ENCODE measurements at places on chromosomes 2 and 18.

DNA sequence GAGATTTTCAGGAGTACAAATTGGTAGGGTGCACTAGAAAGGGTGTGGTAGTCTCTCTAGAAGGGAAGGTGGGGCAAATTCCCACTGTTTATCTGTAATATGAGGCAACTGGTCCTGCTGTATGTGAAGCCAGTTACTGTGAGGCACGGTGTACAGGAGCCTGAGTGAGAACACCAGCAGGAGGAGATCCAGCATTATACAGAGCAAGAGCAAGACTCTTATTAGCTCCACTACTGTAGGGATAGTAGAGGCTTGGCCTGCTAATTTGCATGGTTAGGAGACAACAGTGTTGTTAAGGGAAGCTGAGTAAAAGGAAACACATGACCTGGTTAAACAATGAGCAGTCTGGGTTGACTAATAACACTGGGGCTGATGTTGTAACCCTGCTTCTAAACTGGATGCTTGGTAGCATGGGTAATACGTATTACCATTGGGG is 76.3 kb upstream of the WDSUB1 start:
- DNase-seq: no peak

- DNase-seq: no peak
Observed at GRCh38 chr18:906416-907114, 1.9 kb downstream of the ADCYAP1 start.

DNA sequence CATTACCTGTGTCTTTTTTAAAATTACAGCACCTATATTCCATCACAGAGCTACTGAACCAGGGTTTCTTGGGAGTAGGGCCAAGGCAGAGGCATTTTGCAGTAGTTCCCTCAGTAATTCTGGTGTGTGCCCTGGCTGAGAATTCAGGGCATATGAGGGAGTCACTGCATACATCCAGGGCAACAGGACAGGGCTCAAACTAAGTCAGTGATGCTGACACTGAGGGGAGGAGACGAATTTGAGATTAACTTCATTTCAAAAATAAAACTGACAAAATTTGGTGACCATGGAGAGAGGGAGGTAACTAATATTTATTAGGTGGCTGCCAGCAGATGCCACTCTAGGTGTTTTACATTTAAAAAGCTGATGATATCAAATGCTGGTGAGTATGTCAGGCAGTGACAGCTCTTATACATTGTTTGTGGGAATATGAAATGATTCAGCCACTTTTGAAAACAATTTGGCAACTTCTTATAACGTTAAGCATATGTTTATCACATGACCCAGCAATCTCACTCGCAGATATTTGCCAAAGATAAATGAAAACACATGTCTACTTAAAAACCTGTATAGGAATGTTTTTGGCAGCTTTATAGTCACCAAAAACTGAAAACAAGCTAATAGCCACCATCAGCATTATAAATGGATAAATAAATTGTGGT is 20.3 kb downstream of the STRADB start:
- DNase-seq: no peak

DNA sequence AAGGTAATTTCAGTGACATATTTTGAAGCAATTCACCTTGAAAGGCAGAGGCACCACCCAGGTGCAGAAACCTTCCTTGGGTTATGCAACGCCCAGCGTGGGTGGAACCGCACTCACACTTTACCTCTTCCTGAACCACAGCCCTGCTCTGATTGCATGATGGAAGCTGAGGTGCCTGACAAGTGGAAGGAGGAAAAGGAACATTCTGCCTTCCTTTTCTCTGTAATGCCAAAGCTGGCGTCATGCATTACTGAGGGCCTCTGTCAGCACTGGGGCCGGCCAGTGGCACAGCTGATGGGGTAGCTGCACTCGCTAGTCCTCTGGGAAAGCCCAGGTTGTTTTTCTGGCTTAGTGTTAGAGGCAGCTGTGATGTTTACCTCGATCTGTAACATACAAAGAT is 266.5 kb downstream of the NEDD4L start:
- peak; percentile 35 for DNase-seq

DNA sequence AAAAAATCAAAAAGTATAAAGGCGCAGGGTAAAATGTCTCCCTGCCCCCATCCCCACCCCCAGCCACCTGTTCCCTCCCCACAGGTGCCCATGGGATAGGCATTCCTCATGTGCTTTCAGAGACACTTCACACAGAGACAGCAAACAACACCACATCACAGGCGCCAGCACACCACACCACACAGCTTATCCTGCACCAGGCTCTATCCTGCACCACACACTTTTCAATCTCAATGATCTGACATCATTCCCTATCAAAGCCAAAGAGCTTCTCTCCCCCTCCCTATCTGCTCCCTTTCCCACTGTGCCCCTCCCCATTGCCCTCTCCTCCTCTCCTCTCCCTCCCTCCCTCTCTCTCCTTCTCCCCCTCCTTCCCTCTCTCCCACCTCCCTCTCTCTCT is 15.5 kb downstream of the FAM178B start:
- DNase-seq: no peak

GRCh38 chr2:70670626-70671025 is 97.4 kb downstream of the ADD2 start:
- no peak for DNase-seq

DNA sequence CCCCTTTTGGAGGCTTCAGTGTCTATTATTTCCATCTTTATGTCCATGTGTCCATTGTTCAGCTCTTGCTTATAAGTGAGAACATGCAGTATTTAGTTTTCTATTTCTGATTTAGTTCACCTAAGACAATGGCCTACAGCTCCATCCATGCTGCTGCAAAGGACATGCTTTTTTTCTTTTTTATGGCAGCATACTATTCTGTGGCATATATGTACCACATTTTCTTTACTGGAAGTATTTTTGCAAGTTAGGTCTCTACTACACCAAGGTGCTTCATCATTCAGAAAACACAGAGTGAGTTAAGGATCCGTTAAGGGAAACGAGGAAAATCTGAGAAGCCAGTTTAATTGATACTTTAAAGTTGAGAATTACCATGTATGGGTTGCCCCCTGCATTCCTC is 297.2 kb downstream of the CDCA7 start:
- DNase-seq: no peak

GRCh38 chr18:74949611-74950010 is 259.3 kb downstream of the PTGR3 start:
- no peak for DNase-seq

GRCh38 chr2:17416884-17417391 is 101.3 kb downstream of the RAD51AP2 start:
- no peak for DNase-seq

DNA sequence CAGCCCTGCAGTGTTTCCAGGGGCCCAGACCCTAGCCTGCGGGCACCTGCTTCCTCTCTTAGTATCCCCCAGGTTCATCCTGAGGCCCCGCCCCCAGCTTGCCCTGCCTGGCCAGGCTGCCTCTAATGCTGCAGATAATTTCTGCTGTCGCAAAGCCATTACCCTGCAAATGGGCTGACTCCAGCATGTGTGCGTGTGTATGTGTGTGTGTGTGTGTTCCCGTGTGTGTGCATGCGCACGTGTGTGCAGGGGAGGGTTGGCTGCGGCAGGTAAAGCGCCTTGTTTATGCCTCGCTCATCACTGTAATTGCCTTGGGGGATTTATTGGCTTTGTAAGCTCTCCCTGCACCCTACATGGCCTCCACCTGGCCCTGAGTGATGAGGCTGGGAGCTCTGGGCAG is 7.6 kb upstream of the PRSS56 start:
- no peak for DNase-seq

DNA sequence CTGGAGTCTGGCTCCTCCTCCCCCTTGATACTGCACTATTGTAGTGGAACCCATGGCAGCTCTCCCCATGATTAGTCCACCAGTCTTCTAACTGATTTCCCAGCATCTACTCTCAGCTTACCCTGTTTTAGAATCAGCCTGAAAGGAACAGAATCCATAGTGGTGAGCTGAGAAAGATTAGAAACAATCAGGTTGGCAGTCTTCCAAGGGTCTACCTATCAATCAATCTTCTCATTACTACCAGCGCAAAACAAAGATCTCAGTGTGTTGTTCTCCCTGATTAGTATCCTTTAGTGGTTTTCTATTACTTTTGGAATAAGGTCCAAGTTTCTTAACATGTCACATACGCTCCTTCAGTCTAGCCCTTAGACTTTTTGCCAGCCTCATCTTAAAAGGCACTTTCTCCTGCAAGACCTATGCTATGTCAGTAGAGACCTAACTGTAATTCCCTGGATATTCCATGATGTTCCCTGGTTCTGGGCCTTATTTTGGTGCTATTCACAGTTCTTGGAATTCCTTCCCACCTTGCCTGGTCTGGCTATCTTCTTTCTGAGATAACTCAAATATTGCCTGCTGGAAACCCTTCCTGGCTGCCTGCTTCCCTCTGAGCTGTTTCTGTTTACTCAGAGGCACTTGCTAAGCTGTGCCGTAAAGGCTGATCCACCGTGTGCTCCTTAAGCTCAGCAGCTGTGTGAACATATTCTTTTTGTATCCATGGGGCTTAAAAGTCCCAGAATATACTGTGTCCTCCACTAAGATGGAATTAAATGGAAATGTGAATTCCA is 32.6 kb downstream of the LAMA3 start:
- no peak for DNase-seq

DNA sequence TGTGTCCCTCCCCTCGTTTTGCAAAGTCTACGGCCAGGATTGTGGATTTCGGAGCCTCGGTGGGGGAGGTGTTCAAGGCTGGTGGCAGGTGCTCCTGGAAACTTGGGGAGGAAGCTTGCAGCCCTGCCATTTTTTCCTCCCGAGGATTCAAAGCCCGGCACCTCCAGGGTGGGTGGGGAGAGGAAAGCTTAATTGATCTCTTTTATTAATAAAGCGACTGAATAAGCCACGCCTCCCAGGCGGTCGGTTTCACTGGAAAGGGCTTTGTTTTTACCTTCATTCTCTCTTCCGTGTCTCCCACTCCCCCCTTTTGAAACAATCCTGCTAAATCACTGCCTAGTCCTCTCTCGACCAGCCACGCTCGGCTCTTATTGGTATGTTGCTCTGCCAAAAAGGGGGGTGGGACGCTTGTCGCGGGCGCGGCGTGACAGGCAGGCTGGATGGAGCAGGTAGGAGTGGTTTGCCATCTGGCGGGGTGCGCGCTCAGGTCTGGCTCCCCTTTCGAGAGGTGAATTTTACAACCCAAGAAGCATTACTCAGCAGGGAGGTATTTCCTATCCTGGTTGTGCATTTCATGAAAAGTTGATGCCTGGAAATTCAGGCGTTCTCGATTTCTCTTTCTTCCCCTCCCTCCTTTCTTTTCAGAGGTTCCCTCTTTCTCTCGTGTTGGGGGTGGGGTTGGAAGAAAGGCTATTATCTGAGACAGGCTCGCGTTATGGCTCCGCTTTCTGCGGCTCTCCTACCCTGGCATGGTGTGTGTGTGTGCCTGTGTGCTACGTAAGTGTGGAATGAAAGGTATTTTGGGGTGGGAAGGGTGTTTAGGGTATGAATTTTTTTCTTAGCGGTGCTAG is 1.4 kb downstream of the NEDD4L start:
- DNase-seq: peak; percentile 29

GRCh38 chr2:11187731-11188130 is 32.5 kb downstream of the SLC66A3 start:
- DNase-seq: no peak

DNA sequence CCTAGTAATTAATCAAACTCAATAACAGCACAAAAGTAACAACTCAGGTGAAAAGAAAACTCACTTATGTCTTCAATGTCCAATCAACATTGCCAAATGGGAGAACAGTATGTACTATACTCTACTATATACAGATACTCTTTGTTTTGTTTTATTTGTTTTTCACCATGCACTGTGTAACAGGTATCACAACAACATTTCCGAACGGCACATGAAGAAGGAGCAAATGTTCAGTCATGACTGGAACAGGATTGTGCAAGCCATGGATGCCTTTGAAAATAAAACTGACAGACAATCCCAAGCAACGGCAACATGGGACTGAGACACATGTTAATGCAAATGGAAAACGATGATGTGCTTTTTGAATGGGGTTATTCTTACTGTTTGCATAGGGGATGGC is 334.9 kb upstream of the THUMPD2 start:
- no peak for DNase-seq

DNA sequence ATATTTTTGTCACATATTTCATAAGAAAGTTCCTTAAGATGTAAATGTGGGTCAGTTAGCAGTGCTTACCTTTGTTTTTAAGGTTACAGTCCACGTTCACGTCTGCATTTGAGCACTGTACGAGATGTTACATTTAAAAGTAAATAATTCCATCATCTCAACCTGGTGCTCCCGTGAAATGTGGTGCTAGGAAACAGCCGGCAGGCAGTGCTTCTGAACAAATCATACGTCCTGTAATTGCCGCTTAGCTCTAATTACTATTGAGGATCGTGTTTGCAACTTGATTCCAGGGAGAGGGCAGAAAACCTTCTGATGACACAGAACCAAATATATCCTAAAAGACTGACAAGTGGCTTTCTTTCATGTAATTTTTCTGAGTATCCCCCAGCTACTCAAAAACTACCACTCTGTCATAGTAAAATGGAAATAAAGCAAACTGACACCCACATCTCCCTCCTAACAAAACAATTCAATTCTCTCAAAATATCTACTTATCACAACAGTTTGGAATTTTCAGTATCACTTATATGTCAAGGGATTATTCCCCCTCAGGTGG is 297.8 kb upstream of the SESTD1 start:
- DNase-seq: no peak

DNA sequence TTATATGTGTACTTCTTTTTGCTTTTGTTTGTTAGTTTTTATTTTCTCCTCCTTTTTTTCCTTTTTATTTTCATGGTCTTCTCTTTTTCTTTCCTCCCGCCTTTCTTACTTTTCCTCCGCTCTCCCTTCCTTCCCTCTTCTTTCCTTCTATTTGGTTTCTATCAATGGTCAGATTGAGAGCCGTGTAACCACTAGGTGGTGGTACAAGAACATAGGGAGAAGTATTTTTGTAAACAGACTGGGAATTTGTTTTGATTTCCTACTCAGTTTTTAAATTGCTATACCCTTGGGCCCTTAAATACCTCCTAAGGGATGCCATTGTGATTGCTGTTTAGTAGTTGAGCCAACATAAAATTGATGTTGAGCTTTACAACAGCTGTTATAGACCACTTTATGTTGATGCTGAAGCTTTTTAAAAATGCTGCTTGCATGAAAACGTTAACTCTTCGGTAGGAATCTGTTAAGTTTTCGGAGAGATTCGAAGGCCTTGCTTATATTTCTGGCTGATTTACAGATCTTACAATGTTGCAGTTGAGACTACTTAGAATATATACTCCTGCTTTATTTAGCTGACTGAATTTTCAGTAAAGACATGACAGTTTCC is 124.2 kb downstream of the UBE2E3 start:
- no peak for DNase-seq

DNA sequence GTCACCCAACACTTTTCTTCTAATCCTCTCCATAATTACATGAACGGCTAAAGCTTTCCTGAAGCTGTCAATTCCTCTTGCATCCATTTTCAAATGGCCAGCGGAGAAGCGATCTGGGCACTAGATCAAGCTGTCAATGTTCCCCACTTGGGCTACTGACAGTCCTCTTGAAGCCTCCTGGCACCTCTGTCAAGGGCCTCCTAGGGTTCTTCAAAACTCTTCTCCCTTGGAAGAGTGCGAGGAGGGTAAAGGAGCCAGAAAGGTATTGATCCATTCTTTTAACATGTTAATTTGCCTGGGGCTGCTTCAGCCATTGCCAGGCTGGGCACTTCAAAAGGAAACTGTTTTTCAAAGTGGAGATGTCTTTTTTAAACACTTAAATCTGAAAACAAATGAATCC is 19.8 kb downstream of the EPHA4 start:
- no peak for DNase-seq

Data from stimulated activated CD4-positive, alpha-beta T cell treated with anti-CD3 and anti-CD28 coated beads, Interleukin-12 subunit alpha, Interleukin-12 subunit beta, amount 100 ng/mL, for 4 hours (primary cell).